Amniotic stem cell (primary cell): ENCODE measurements at places on chromosomes 3 and 15.

DNA sequence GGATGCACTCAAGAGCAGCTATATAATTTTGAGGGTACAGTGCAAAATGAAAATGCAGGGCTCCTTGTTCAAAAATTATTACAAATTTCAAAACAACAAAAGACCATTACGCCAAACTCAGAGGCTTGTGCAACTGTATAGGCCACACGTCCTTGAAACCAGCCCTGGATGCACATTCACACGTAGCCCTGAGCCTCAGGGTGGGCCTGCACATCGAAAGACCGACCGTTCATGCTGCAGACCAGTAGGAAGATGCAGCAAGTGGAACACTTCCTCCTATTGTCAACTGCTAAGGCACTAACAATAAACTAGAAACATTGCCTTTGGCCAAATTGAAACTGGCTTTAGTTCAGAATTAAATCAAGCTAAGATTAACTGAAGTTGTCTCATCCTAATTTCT is 174.7 kb downstream of the SHOX2 start:
- DNase-seq: no peak

DNA sequence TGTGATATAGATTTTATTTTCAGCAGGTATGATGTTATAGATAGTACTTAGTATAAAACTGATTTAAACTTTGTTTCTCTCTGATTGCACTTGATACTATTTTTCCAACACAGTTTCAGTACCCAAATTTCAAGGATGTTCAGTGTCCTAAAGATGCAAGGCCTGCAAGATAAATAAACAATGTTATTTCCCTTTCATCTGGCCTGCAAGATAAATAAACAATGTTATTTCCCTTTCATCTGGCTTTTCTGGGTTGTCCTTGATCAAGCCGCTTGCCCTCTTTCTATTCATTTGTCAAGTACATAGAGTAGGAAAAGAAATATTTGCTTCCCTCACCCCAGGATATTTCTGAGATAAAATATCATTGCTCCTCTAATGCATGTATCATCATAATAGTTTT is 571.0 kb downstream of the FGF12 start:
- DNase-seq: no peak

DNA sequence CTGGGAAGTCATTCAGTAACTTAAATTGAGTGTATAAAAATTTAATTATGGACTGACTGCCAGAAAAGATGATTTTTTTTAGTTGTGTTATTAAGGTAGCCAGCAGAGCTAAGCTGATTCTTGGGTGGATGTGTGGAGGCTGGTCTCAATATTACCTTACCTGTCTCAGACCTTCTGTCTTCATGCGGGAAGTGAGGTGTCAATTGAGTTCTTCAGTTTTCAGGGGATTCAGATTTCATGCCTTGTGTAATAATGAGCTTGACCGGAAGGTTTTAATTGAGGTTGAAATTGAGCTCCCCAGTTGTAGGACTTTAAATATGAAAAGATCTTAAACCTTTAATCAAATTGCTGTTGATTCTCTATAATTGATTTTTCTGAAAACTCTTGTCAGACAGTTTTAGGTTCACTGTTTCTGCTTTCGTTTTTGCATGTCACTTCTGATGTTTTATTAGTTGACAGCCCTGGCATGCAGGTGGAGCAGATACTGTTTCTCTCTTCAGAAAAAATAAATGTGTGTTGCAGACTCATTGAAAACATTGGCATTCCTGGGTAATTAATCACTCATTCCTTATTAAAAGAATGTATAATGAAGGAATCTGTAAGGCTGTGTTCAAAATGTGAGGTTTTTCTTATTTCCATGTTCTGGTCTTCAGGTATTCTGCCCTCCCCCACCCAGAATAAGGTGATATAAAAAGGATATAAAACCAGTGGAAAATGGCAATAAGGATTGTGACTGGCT is 54.5 kb downstream of the PSMD6 start:
- DNase-seq: no peak

- no peak for DNase-seq
These were observed 13.2 kb downstream of the TSC22D2 start for GRCh38 chr3:150421256-150421655.
